ENCODE measurements at places on chromosomes 16 and 17. TPM values are rescaled to one million over a fixed set of nuclear protein-coding genes. Genes with fewer than 3 reads are reported as not detected.

GRCh38 chr16:64365448-64365931, 756.4 kb downstream of the CDH11 start:
- peaks cover 6% of the 10 kb centered on the region for H3K4me1 ChIP-seq
- DNase-seq = peak; percentile 34
- no peaks in the 10 kb centered on the region for H3K36me3 ChIP-seq

C17orf50 gene
- total RNA-seq = not detected

C1QL1 gene
- not detected for total RNA-seq

STX8 gene
- 54.4 TPM for total RNA-seq

RPS15A gene
- total RNA-seq = 1,036 TPM

TGFB1I1 gene
- total RNA-seq = 124 TPM

DNA sequence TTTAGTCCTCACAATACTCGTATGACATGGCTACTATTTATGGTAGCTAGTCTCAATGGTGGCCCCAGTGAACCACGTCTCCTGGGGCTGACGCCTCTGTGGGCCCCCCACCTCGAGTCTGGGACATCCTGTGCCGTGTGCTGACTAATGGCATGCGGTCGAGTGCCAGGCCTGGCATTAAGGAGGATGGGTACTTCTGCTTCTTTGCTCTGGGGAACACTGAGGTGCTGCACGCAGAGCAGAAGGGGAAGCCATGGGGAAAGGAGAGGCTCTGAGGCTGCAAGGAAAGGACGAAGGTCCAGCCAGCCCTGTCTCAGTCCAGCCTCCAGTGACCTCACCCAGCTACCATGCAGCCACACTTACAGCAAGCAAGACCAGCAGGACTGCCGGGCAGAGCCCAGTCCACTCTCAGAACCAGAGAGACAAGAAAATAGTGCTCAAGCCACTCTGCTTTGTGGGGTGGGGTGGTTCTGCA, 5.7 kb upstream of the MPRIP start:
- H3K36me3 ChIP-seq = no peaks in the 10 kb centered on the region
- DNase-seq = no peak
- H3K4me3 ChIP-seq = no peak overlapping the region
- H3K4me1 ChIP-seq = peaks cover 35% of the 10 kb centered on the region

DNA sequence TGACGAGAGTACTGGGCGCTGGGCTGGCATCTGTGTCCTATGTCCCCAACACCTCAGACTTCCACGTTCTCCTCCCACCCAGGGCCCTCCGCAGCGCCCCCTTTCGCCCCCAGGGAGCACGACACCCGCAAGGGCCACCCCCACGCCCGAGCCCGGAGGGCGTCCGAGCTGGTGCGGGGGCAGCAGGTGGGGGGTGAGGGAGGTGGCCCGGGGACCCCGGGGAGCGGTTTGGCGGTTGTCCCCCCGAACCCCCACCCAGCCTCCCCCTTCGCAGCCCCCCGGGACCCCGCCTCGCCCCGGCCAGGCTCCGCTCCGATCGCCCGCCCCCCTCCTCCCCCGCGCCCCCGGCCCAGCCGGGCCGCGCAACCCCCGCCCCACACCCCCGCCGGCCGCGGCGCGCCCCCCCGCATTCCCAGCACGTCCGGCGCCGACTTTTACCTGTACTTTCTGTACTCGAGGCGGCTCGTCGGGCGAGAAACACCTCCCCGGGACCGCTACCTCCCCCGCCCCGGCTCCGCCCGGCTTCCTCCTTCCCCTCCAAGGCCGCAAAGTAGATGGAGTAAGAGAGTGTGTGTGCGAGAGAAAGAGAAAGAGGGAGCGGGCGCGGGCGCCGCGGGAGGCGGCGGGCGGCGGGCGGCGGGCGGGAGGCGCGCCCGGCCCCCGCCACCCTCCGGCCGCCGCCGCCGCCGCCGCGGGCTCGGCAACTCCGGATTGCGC, 901 bp downstream of the CDYL2 start:
- H3K4me1 ChIP-seq = peaks cover 10% of the 10 kb centered on the region
- H3K27ac ChIP-seq = no peak overlapping the region
- DNase-seq = no peak
- H3K4me3 ChIP-seq = peak overlapping the region; percentile 58
- H3K27me3 ChIP-seq = no peaks in the 10 kb centered on the region

CMTM2 gene
- not detected for total RNA-seq

- H3K27me3 ChIP-seq = peaks cover 31% of the 10 kb centered on the region
- H3K36me3 ChIP-seq = no peaks in the 10 kb centered on the region
- no peak overlapping the region for H3K4me3 ChIP-seq
- no peak overlapping the region for H3K27ac ChIP-seq
These were observed 6.1 kb downstream of the ARHGAP27 start for GRCh38 chr17:45426561-45426960.

GRCh38 chr17:29577385-29578211, 9.1 kb downstream of the TP53I13 start:
- H3K27me3 ChIP-seq = no peaks in the 10 kb centered on the region
- peaks cover 15% of the 10 kb centered on the region for H3K4me1 ChIP-seq
- no peak overlapping the region for H3K27ac ChIP-seq
- H3K36me3 ChIP-seq = peaks cover 2% of the 10 kb centered on the region
- DNase-seq = peak; percentile 46

- no peak overlapping the region for H3K4me3 ChIP-seq
- H3K27ac ChIP-seq = no peak overlapping the region
- DNase-seq = no peak
- H3K36me3 ChIP-seq = no peaks in the 10 kb centered on the region
These were observed 16.5 kb upstream of the ADGRG3 start for GRCh38 chr16:57651344-57652333.

ASPSCR1 gene
- 25.5 TPM for total RNA-seq

- no peaks in the 10 kb centered on the region for H3K27me3 ChIP-seq
- peak; percentile 23 for DNase-seq
- no peaks in the 10 kb centered on the region for H3K36me3 ChIP-seq
- peak overlapping the region; percentile 31 for H3K27ac ChIP-seq
These were observed 33.4 kb downstream of the CDK5R1 start for GRCh38 chr17:32520104-32520701.

- H3K27me3 ChIP-seq = no peaks in the 10 kb centered on the region
- H3K4me1 ChIP-seq = no peaks in the 10 kb centered on the region
- H3K27ac ChIP-seq = no peak overlapping the region
These were observed 84.1 kb downstream of the BANP start for GRCh38 chr16:88035292-88035691.
